ENCODE measurements at places on chromosomes 11 and 22.

GRCh38 chr11:84437071-84437980 is 1151.2 kb upstream of the CCDC90B start:
- no peak for DNase-seq

- DNase-seq: peak; percentile 86
Measured at GRCh38 chr22:30196141-30196879, 50.2 kb downstream of the LIF start.

DNA sequence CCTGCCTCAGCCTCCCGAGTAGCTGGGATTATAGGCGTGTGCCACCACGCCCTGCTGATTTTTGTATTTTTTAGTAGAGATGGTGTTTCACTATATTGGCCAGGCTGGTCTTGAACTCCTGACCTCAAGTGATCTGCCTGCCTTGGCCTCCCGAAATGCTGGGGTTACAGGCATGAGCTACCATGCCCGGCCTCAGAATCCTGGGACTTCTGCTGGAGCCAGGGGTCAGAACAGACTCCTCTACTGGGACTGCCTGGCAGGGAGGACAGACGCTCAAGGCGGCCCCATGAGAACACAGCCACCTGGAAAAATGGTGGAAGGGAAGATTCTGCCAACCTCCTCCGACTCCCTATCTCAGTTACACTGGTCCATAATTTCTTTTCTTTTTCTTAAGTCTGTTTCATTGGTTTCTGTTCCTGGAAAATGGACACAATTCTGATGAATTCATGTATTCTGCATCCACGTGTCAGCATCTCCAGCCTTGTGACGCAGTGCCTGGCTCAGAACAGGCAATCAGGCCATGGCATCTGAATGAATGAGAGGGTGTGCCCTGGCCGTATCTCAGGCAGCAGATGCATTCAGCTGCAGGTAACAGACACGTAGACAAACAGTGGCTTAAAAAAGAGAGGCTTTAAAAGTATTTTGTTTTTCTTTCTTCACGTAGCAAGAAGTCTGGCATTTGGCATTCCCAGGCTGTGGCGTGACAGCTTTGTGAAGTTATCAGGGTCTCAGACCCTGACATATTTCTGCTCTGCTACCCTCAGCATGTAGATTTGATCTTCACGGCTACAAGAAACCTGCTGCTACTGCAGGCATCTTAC is 4.8 kb downstream of the SMIM38 start:
- no peak for DNase-seq

- no peak for DNase-seq
Measured at GRCh38 chr11:65719871-65720210, 757 bp downstream of the RNASEH2C start.

DNA sequence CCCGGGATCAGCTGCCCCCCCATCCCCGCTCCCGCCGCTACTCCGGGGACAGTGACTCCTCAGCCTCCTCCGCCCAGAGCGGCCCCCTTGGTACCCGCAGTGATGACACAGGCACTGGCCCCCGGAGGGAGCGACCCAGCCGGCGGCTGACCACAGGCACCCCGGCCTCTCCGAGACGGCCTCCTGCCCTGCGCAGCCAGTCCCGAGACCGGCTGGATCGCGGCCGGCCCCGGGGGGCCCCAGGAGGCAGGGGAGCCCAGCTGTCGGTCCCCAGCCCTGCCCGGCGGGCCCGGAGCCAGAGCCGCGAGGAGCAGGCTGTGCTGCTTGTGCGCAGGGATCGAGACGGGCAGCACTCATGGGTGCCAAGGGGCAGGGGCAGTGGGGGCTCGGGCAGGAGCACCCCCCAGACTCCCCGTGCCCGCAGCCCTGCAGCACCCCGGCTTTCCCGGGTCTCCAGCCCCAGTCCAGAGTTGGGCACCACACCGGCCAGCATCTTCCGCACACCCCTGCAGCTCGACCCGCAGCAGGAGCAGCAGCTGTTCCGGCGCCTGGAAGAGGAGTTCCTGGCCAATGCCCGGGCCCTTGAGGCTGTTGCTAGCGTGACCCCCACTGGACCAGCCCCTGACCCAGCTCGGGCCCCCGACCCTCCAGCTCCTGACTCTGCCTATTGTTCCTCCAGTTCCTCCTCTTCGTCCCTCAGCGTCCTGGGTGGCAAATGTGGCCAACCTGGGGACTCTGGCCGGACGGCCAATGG is 3.9 kb downstream of the RASL10A start:
- DNase-seq: no peak

GRCh38 chr11:65703846-65704245 is 8.2 kb upstream of the KAT5 start:
- no peak for DNase-seq

DNA sequence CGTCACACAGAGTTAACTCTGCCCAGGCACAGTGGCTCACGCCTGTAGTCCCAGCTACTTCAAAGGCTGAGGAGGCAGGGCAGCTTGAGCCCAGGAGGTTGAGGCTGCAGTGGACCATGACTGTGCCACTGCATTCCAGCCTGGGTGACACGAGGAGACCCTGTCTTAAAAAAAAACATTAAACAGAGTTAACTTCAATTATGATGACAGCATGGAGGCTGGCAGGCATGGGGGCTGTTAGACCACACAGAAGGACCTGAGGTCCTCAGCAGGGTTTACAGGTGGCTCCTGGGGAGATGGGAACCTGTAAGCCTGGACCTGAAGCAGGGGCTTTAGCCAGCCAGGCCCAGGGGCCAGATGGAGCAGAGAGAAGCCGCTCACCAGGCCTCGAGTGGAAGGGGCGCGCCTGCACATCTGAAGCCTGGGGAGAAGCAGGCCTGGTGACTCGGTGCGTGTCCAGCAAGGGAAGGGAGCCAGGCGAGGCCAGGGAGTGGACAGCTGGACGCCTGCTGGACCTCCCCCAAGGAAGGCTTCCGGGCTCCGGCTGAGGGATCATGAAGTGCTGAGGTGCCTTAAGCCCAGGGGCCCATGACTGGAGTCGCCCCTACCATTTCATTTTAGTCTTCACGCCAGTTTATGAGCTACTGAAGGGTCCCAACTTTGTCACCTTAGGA is 25.3 kb downstream of the RPUSD4 start:
- DNase-seq: no peak

- DNase-seq: no peak
Measured at GRCh38 chr11:76604081-76604625, 66.4 kb downstream of the LRRC32 start.

- DNase-seq: no peak
Measured at GRCh38 chr11:107675902-107676301, 36.0 kb downstream of the SLN start.

DNA sequence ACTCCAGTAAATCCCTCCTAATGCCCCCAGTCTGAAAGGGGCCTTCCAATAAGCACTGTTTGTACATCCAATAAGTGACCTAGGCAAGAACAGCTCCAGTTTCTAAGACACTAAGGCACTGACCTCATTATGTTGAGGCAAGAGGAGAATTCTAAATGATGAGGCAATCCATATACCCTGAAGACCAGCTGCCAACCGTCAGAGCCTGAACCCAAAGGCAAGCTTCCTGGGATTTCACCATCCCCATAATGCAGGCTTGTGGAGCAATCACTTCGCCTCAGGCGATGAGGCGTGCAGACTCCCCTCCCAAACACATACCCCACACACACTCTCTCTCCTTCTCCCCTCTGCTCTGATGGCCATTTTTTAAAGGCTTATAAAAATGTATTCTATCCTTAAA is 49.5 kb downstream of the LGR4 start:
- no peak for DNase-seq

DNA sequence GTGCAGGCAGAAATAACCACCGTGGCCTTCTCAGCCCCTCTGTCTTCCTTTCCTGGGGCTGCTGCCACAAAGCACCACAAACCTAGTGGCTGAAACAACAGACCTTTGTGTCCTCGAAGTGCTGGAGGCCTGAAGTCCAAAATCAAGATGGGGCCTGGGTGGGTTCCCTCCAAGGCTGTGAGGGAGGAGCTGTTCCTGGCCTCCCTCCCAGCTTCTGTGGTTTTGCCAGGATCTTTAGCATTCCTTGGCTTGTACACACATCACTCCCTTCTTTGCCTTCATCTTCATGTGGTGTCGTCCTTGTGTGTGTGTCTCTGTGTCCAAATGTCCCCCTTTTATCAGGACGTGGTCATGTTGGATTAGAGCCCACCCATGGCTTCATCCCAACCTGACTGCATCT is 29.0 kb upstream of the PARVG start:
- DNase-seq: no peak

DNA sequence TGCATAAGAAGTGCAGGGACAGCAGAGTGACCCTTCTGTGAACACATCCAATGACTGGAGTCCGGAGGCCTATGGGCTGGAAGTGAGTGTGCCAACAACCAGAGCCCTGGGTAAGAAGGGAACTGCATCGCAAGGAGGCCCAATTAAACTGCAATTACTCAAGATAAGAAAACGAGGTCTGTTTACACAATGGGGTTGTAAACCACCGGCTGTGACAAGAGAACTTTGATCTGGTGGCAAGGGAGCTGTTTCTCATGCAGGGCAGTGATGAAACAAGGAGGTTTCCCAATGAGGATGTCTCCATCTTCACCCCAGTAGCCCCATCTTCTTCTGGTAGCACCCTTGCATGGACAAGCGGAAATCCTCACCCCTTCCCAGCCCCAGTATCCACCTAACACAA is 21.5 kb downstream of the ETS1 start:
- no peak for DNase-seq

DNA sequence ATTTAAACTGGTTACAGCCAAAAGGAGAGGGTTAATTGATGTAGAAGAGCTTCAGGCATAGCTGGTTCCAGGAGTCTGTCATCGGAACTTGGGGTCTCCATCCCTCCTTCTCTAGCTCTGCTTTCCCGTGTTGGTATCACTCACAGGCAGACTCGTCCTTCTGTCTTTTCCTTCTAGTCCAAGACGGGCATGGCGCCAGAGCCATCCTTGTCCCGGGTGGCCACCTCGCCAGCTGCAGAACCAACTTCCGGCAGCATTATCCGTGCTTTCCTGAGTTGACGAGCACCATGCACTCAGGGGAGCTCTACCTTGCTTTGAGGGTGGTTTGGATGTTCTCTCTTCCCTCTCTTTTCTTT is 14.7 kb downstream of the LINC01488 start:
- no peak for DNase-seq

DNA sequence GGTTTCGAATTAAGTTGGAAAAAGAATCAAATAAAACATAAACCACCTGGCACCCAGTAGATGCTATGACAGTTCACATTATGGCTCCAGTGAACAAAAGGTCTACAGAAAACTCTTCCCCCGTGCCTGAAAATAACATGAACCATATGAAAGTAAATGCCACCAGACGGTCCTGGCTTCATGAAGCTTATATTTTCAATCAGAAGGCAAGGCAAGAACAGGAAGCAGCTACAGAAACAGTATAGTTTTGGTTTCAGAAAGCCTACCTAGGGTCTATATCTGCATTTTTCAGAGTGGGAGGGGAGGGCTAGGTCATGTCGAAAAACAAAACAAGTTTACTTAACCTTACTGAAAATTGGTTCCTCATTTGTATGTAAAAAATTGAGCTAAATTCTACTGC is 9.8 kb downstream of the RAB30 start:
- no peak for DNase-seq

- DNase-seq: no peak
Measured at GRCh38 chr11:62390722-62391121, 28.1 kb upstream of the SCGB1A1 start.

DNA sequence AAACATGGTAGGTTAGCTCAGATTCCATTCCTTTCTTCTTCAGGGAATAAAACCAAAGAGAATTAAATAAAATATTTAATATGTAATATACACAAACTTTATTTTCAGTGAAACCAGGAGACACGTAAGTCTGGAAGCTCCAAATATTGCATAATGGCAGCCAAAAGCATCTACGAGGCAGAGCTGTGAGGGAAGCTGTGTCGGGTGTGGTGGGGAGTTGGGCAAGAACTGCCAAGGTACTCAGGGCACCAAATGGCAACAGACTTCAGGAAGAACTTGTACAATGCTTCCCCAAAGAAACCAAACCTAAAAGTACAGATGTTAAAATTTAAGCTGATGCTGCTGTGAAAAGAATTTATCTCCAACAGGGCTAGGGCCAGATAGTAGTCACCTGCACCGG is 47.5 kb upstream of the C11orf87 start:
- no peak for DNase-seq

GRCh38 chr22:30056015-30056414 is 24.2 kb upstream of the HORMAD2 start:
- DNase-seq: no peak

GRCh38 chr11:132704781-132705375 is 827.4 kb downstream of the OPCML start:
- no peak for DNase-seq

- no peak for DNase-seq
Measured at GRCh38 chr11:128391811-128392210, 195.5 kb downstream of the ETS1 start.
